Activated naive CD4-positive, alpha-beta T cell treated with anti-CD3 and anti-CD28 coated beads, Interleukin-2, amount 50 U/mL, for 16 hours (primary cell): ENCODE measurements at places on chromosomes 4 and X.

GRCh38 chr4:140893939-140894338 is 137.8 kb upstream of the TBC1D9 start:
- DNase-seq, result no peak

DNA sequence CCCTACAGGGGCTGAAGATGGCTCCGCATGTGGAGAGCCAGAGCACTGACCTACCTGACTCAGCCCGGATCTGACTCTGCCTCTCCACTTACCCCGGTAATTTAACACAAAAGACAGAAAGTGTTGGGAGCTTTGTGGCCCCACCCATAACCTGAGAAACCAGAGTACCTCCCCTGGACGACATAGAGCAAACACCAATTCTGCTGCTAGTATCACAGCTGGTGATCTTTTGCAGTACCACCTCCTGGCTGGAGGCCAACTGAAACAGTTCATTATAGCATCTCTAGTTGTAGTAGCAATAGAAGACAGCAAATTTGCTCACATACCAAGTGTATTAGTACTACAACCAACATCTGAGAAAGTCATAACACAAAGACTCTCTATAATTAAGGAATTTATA is 443.9 kb downstream of the KLHL4 start:
- DNase-seq, result no peak

DNA sequence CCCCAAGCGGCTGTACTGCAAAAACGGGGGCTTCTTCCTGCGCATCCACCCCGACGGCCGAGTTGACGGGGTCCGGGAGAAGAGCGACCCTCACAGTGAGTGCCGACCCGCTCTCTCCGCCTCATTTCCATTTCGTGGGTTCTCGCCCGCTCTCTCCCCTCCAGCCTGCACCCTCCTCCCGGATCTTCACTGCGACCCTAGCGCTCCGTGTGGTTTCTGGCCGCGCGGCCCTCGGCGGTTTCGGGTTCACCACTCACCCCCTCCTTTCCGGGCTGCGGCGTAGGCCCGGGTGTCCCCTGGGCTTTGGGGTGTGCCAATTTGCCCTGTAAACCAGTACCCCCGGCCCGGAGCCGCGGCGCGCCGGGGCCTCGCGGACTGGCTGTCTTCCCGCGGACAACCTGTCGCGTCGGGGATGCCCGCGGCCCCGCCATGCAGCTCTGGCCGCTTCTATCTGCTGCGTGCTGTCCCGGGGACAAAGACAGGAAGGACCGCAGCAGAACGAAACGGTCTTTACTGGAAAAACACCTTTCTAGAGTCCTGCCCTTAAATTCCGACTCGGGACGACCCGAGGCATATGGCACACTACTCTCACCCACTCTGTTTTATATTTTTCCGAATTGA is 737 bp downstream of the FGF2 start:
- peak; percentile 18 for DNase-seq

DNA sequence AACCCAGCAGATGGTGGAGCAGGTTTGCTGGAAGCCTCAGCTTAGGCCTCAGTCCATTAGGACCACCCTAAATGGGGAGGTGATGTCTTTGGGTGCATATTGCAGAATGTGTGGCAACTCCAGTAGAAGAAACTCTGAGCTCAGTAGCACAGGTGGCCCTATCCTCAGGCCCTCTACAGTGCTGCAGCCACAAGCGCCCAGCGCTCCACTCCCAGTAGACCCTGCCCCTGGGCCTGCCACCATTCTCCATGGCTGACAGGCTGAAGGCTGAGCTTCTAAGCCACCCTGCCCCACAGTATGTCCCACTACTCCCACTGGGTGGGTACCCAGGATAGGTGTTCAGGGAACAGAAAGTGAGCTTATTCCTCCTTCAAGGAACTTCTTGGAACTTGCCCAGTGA is 162.8 kb upstream of the MAMLD1 start:
- no peak for DNase-seq

- DNase-seq, result no peak
Measured at GRCh38 chr4:157315968-157316367, 95.4 kb downstream of the GRIA2 start.

DNA sequence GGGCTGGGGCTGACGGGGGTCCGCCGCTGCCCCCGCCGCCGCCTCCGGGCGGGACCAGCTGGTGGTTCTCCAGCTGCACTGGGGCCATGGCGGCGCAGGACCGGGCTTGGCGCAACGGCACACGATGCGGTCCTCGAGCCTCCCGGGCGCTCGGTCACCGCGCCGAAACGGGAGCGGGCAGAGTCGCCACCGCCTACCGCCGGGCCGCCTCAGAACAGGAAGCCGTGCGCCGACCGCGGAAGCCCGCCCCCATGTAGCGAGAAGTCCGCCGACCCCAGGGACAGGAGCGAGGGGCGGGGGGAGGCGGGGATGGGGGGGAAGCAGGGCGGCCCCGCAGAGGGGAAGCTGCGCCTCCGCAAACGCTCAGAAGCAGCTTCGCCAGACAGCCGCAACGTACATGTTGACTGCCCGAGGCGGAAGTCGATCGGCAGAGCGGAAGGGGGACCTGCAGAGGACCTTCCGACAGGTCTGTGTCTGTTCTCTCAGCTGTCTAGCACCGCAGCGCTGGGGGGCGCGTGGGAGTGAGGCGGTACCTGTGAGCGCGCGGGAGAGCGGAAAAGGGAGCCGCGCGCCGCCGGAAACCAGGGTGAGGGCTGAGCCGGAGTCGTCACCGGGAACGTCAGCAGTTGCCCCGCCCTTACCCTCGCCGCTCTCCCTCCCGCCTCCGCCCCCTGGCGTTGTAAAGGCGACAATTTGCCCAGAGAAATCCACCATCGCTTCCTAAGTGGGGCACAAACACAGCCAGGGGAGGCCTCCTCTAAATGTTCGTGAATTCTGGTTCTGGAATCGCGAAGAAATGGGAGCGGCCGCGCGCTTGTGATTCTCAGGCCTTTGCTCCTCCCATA is at the start of gene MED14:
MED14 (minus strand) TSS at position 218 of the 845 bp plus-strand sequence; CDS start at position 88, 130 bp downstream.
- DNase-seq, result peak; percentile 92

DNA sequence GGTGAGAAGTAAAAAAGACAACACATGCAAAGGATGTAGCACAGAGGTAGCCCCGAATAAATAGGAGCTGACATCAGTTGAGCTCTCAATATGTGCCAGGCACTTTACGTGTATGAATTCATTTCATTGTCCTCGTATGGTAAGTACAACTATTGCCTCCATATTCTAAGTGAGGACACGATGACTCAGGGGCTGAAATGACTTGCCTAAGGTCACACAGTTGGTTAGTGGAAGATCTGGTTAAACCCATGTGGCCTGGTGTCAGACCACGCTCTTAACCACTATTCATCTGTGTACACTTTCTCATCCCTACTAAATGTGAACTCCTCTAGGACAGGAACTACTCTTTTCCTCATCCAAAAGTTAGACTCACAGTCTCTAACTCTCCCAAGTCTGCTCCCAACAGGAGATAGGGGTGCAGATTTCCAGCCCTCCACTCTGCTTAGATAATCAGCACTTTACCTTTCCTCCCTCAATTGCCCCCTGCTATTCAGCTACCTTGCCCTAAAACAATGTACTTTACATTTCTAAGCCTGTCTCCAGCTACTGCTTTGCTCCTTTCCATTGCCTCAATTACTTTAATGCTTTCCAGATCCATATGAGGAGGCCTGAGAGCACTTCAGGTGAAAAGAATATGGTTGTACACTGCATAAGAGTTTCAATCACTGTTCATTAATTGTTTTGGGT is 58.8 kb upstream of the LHFPL1 start:
- no peak for DNase-seq

- no peak for DNase-seq
Measured at GRCh38 chr4:137748616-137749015, 216.3 kb upstream of the PCDH18 start.
